ENCODE measurements at places on chromosomes 6 and 20.

DNA sequence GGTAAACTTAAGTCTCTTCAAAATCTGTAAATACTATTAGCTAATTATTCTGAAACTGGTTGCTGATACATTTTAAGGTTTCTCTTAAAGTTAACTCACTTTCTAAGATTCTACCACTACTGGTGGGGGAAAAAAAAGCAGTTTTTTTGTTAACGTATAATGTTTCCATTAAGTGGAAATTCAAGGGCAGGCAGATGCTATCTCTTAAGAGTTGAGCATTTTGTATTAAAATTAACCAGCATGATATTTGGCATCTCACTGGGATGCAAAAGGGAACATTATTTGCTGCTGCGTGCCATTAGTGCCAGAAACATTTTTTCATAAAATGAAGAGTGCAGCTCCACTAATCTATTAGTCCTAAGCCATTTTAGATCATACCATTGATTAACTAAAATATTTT is 246.2 kb downstream of the PRKN start:
- no peak for DNase-seq

- no peak for DNase-seq
Observed at GRCh38 chr20:31909253-31910070, 39.0 kb downstream of the TTLL9 start.

- no peak for DNase-seq
Observed at GRCh38 chr6:20213271-20213798, 1.1 kb upstream of the MBOAT1 start.

DNA sequence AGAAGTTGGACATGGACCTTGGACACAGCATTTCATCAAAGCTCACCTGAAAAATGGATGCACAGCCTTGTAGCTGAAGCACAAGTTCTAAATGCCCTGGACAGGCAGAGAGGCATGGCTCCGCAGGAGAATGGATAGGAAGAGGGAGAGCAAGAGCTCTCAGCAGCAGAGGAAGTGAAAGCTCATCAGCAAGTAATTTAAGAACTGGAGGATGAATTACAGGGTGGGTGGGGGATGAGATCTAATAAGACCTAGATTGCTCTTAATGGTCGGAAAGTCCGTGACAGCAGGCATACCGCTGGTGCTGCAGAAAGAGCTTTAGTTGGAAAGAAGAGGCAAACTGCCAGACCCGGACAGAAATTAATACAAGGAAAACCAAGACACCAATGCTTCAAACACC is 37.3 kb upstream of the SAYSD1 start:
- no peak for DNase-seq

DNA sequence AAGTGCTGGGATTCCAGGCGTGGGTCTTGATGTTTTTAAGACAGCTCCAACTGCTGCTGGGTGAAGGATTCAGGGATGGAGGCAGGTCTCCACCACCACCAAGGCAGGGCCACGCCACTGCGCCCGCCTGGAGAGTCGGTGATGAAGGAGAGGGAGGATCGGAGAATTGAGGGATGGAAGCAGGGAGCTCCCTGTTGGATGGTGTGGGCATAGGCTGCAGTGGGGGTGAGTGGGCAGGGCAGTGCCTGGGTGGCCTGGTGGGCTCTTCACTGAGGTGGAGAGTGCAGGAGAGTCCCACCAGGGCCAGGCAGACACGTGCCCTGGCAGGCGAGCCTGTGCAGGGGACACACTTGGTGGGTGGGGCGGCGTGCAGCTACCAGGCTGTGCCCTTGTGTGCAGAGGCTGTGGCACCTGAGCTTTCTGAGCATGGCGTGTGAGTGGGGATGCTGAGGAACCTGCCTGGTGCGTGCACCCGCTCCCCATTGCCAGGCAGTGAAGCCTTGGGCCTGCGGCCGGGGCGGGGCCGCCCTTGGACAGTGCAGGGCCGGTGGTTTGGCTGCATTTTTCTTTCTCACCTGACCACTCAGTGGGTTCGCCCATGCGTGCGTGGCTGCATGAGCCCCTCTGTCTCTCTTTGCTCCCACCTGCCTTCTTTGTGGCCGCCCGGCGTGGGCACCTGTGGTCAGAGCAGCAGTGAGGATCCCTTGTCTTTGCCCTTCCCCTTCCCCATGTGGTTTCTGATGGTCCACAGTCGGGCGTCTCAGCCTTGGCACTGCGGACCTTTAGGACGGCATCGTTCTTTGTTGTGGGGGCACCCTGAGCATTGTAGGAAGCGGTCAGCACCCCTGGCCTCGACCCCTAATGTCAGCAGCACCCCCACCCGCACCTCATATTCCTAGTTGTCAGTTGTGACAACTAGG is 11.3 kb downstream of the RBM38 start:
- no peak for DNase-seq

GRCh38 chr6:110828396-110828795 is 13.1 kb upstream of the CDK19 start:
- no peak for DNase-seq

DNA sequence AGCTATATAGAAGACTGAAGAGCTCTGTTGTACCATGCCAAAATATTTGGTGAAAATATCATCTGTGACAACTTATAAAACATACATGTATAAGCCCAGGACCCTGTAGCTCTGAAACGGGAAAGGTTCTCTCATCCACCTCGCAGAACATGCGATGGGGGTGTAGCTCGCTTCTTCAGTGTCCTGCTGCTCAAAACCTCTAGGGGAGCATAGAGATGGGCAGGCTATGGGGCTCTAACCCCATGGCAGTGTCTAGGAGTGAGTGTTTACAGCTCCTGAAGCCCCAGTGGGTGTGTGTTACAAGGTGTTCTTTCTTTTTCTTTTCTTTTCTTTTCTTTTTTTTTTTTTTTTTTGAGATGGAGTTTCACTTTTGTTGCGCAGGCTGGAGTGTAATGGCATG is 505.2 kb upstream of the SYNCRIP start:
- DNase-seq, result no peak

GRCh38 chr6:128127650-128128049 is 226.8 kb upstream of the THEMIS start:
- DNase-seq, result no peak

GRCh38 chr6:169923468-169924464 is 172.3 kb downstream of the ERMARD start:
- DNase-seq, result no peak

DNA sequence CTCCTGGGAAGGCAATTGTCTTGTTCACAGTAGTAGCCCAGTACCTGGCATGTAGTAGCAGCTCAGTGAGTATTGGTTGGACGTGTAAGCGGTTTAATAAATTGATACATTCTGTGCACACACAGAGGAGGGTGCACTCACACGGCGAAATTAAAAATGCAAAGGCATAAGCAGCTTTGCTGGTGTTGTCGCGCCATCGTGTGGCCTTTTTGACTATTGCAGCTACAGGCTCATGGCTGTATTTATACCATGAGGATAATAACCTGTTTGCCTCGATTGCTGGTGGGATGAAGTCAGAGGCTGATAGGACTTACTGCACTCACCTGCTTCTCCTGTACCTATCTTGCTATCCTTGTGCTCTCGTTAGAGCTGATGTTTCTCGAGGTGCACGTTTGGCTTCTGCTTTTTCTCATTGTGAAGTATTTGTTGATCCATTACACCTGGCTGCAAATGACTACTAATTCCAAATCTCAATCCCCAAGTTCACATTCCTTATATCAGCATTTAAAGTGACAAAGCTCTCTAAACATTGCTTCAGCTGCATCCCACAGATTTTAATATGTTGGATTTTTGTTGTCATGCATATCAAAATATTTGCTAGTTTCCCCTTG is 61.5 kb downstream of the TBXT start:
- DNase-seq, result peak; percentile 81

- no peak for DNase-seq
Observed at GRCh38 chr6:11326116-11326515, 93.6 kb upstream of the NEDD9 start.

DNA sequence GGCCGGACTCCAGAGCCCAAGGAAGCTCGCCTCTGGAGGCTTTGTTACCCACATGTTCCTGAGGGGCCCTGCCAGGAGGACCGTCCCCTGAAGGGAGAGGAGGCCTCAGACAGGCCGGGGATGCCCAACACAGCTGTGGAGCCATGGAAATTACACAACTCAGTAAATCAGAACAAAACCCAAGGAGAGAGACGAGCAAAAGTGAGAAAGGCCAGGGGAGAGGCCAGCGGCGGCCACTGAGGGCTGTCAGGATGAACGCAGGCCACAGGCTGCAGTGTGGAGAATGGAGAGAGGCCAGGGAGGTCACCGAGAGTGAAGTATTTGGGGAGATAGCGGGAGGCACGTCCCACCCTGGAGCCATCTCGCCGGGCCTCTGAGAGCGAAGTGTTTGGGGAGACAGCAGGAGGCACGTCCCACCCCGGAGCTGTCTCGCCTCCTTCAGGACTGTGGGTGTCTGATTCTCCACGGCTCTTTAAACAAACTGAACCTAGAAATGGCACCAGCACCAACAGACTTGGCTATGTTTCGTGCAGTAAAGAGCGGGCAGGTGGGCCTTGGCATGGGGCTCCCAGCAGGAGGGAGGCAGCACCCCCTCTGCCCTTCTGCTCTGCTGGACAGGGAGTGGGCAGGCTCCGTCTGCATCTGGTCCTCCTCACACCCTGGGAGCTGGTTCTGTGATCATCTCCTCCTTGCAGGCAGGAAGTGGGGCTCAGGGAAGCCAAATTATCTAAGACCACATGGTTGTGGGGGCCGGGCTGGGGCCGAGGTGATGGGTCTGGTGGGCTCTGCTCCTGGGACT is 91.0 kb downstream of the YTHDF1 start:
- DNase-seq, result peak; percentile 5

GRCh38 chr20:54108326-54108642 is 37.9 kb upstream of the BCAS1 start:
- no peak for DNase-seq

- no peak for DNase-seq
Observed at GRCh38 chr6:14593286-14593685, 475.7 kb downstream of the CD83 start.

- DNase-seq, result no peak
Observed at GRCh38 chr6:96878143-96878542, 19.5 kb downstream of the NDUFAF4 start.

DNA sequence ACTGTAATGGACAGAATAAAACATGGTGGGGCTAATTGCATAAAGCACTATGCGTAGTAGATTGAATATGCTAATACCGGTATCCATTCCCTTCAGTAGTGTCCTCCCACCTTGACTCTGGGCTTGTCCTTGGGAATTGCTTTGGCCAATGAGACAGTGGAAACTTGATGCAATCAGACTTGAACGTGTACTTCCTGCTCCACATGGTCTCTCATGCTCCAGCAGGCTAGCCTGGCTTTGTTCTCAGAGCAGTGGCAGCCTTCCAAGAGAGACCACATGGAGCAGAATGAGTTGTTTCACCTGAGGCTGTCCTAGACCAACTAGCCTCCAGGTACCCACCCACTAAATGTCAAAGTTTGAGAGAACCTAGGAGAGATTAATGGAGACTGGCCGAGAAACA is 37.0 kb upstream of the BTBD3 start:
- DNase-seq, result no peak

DNA sequence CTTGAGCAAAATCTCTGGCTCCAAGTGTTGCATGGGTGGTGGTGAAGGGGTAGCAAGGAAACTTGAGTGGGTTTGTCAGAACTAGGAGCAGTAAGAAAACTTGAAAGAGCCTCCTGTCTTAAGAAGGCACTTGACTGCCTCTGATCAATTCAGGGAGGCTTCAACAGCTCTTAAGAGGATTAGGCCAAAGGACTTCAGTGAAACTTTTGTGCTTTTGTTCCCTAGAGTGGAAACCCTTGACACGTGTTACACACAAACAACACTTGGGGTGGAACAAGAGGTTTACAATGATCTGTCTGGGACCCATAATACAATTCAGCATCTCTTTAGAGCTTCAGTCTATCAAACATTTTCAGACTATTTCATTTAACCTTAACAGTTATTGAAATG is 80.1 kb upstream of the ARMC2 start:
- no peak for DNase-seq

Data from right hindlimb (tissue), 1 donor.